Epithelial cell of proximal tubule (primary cell): ENCODE measurements at places on chromosomes 1 and 21. TPM values are rescaled to one million over a fixed set of nuclear protein-coding genes. Genes with fewer than 3 reads are reported as not detected.

The RYR2 gene
- total RNA-seq: 0.58 and 0.63 TPM in 2 replicates

- no peak for DNase-seq
Observed at GRCh38 chr21:41180752-41181151, 12.8 kb downstream of the BACE2 start.

DNA sequence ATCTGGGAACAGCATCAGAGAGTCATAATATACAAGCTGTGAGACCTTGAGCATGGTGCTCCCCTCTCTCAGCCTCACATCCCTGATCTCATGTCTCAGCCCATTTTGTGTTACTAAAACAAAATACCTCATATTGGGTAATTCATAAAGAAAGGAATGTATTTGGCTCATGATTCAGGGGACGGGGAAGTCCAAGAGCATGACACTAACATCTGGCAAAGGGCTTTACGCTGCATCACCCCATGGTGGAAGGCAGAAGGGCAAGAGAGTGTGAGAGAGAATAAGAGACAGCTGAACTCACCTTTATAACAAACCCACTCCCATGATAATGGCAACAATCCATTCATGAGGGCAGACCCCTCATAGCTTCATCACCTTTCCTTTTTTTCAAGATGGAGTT, 36.5 kb downstream of the RNASEL start:
- DNase-seq: no peak

- no peak for DNase-seq
Observed at GRCh38 chr1:196400478-196401451, 207.5 kb downstream of the KCNT2 start.

The KCNT2 gene
- total RNA-seq: 0.80 and 1.7 TPM in 2 replicates

The OR14K1 gene
- total RNA-seq: not detected in 2 replicates

DNA sequence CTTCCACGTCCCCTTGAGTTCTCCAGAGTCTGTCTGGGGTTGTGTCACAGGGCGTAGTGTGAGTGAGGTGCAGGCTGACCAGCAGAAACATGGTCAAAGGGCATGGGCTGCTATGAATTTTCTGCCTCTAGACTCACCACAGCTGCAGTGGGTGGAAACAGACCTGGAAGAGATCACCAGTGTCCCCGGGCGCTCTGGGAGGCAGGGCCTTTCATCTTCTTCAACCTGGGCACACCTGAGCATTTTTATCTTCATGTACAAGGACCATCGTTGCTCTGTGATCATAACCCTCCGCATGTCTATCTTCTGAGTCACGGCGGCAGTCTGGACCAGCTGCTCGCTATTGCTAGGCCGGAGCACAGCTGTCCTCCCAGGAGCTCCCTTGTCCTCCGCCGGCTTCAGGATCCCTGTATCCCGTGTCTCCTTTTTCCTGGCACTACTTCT, 29.6 kb downstream of the DEGS1 start:
- DNase-seq: no peak

- no peak for DNase-seq
Observed at GRCh38 chr21:15272591-15272990, 207.8 kb upstream of the NRIP1 start.

The CACNA1E gene
- 0.06 TPM in 1 of 2 replicates, not detected in the other for total RNA-seq

- DNase-seq: no peak
Observed at GRCh38 chr1:110559157-110559556, 40.2 kb upstream of the KCNA10 start.

DNA sequence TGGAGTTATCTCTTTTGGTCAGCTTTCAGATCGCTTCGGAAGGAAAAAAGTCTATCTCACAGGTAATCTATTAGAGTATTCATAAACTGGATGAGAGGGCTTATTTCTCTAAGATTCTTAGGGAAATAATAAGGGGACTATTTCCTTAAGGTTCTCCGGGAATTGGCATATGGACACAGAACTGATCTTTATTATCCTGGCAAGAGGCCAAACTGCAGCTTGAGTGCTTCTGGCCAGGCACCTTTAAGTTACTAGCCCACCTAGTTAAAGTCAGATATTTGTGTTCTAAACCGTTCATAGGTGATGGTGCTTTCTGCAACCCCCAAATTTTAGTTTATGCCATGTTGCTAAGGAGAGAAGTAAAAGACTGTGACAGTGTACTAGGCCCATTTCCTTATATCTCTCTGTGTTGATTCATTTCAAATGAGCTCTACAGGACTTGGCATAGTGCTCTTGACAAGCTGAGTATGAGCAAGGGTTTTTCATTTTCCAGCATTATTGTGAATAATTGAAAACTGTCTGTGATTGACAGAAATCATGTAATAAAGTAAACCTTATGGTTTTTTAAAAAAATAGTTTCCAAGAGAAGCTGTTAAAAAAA, 43.4 kb downstream of the SLC22A15 start:
- DNase-seq: no peak

DNA sequence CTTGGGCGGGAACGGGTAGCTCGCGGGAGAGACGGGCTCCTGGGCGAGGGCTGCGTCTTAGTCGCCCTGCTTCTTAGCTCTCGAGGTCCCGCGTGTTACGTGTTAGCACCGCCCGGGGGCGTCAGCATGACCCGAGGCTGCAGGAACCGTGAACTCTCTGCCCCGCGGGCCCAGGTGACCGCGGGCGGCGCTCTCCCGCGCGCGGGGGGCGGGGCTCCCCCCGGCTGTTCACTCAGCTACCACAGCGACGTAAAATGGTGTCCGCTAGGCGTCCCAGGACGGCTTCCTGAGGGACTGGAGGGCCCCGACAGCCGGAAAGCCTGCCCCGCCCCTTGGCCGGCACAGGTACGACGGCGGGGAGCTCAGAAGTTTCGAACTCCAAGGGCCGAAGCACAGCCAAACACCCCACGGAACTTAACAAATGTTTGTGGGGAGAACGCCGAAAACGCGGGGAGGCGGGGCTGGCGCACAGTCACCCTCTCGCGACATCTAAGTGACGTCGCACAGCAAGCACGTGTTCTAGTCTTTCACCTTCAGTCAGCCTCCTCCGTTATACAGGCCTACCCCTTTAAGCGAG, 780 bp upstream of the RBM15 start:
- no peak for DNase-seq

The CLDN17 gene
- total RNA-seq: not detected in 2 replicates

DNA sequence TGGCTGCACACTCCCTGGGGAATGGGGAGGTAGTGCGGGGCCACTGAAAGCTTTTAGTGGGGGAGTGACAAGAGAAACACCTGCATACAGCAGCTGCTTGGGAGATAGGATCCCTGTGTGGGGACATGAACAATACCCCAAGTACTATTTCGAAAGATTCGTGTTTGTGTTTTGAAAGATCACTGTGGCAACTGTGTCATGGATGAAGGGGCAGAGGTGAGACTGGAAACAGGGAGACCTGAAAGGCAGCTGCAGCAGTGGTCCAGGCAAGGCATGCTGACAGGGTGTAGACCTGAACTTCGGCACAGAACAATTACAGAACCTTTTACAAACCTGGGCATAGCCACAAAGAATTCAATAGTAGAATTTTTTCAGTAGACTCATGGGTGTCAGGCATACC, 32.9 kb downstream of the TENT5C start:
- peak; percentile 12 for DNase-seq

DNA sequence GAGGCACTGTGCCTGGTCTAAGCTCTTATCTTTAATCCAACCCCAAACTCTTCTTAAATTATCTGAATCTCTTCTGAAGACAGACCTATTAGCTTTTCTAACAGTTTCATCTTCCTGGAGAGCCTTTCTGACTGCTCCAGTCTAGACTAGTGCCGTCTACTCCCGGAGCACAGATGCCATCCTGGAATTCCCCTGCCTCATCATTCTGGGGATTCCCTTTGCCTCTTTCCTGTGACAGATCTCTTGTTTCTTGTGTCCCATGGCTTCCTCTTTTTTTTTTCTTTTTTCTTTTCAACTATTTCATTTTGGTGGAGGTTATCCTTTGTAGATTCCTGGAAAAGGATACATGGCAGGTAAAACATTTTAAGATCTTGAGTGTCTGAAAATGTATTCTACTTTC, 11.7 kb downstream of the SEMA4A start:
- DNase-seq: no peak

The FAM163A gene
- not detected in 2 replicates for total RNA-seq

The NBPF6 gene
- not detected in 2 replicates for total RNA-seq

GRCh38 chr1:151807131-151807530, 1.9 kb upstream of the LINGO4 start:
- DNase-seq: no peak

- DNase-seq: no peak
Observed at GRCh38 chr1:200359610-200360163, 50.1 kb downstream of the ZNF281 start.

The SLC9C2 gene
- total RNA-seq: not detected in 2 replicates

The C4BPA gene
- not detected in 2 replicates for total RNA-seq

- no peak for DNase-seq
Observed at GRCh38 chr1:54287801-54288211, 87.8 kb downstream of the MRPL37 start.

DNA sequence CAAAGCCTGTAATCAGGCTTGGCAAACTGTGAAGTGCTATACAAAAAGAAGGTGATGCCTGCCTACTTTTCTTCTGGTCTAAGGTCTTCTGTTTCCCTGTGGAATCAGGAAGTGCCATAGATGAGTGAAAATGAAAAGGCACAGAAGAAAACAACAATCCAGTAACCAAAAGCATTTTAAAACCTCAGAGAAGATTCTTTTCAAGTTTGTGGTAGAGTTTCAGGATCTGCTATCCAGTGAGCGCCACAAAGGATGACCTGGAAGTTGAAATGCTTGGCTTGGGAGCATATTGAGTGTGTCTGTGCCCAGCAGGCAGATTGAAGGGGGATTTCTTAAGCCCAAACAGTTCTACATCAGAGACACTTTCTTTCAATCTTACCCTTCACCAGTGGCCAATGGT, 272.2 kb downstream of the PAPPA2 start:
- no peak for DNase-seq

- no peak for DNase-seq
Observed at GRCh38 chr1:17292299-17293160, 15.5 kb upstream of the PADI4 start.

The RXFP4 gene
- not detected in 2 replicates for total RNA-seq

DNA sequence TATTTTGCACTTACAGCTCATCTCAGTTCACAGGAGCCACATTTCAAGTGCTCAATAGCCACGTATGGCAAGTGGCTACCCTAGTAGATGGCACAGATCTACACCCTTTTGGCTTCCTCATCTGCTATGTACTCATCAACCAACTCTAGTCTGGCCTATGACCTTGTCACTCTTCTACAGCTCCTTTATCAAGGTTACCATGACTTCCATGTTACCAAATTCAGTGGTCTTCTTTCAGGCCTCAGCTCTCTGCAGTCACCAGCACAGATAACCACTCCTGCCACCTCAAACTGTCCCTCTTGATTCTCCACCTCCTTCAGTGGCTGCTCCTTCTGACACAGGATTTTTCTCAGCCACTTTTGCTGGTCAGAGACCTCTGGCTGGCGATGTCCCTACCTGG, 11.7 kb upstream of the USP48 start:
- no peak for DNase-seq

DNA sequence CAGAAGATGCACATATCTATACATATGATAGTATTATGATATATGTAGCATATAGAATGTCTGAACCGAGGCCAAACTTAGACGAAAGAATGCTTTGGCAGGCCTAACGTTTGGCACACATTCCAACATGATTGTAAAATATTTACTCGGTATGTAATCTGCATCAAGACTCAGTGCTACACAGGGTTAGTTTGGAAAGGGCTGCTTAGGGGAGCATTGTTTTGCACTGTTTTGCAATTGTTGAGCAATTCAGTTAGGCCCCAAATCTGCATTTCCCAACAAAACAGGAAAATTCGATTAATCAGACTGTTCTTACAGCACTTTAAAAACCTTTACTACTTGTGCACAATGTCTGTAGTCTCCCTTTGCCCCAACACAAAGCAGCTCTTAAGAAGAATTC, 216.0 kb upstream of the NEGR1 start:
- no peak for DNase-seq

The CHD5 gene
- total RNA-seq: under 0.01 TPM in 1 of 2 replicates, not detected in the other

The IRF6 gene
- 12.9 and 43.8 TPM in 2 replicates for total RNA-seq

The VCAM1 gene
- 14.0 and 49.2 TPM in 2 replicates for total RNA-seq

DNA sequence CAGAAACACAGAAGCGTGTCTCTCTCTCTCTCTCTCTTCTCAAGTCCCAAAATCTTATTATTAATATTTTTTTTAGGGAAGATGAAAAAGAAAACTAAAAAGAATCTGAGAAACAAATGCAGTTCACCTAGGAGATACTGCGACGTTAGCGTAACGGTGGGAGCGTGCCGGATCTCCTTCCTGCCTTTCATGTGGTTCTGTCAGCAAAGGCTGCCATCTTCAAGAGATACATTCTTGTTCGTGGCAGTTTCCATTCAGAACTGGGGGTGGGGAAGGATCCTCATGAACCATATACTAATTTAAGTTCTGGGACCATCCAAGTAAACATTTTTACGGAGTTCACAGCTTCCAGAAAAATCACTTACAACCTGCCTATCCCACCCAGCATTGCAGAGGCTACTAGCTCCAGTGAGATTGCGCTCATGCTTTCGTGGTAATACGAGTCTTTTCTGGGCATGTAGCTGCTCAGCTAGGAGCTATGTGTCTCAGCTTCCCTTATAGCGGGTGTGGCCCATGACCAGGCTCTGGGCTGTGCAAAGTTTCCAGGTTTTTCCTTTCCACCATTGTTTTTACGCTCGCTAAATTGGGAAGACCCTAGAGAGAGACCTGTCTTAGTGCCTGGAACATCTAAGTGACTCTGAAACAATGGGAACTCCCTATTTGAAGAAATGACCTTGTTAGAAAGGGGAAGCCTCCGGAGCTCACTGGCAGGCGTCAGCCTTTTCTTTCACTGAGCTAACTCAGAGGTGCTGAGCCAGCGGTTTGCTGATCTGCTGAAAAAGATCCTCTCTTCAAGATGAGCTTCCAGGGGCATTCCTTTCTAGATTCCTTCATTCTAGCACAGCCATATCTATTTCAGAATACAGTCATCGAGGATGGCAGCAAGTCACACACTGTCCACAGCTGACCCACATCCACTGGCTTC, 17.3 kb downstream of the SLAMF1 start:
- DNase-seq: no peak

- peak; percentile 89 for DNase-seq
Observed at GRCh38 chr1:119987112-119987511, 82.3 kb downstream of the NOTCH2 start.

The DNAJC8 gene
- total RNA-seq: 105 and 120 TPM in 2 replicates

The THEM5 gene
- total RNA-seq: not detected in 2 replicates

GRCh38 chr1:201385299-201385891, 7.9 kb upstream of the TNNT2 start:
- DNase-seq: no peak

The CYP4Z1 gene
- total RNA-seq: not detected in 2 replicates

GRCh38 chr21:24994717-24995116, 612.6 kb downstream of the MRPL39 start:
- no peak for DNase-seq

The VAMP4 gene
- 3.4 and 5.8 TPM in 2 replicates for total RNA-seq

GRCh38 chr1:42165511-42166210, 1.1 kb upstream of the GUCA2A start:
- no peak for DNase-seq

GRCh38 chr1:55773211-55773940, 558.2 kb upstream of the USP24 start:
- no peak for DNase-seq

- no peak for DNase-seq
Observed at GRCh38 chr1:61125263-61125662, 42.9 kb downstream of the NFIA start.

GRCh38 chr1:209790286-209791193, 6.2 kb upstream of the C1orf74 start:
- DNase-seq: no peak

The BATF3 gene
- total RNA-seq: 2.5 TPM in 1 of 2 replicates, not detected in the other
